ENCODE measurements at places on chromosomes 16 and 17. TPM values are rescaled to one million over a fixed set of nuclear protein-coding genes. Genes with fewer than 3 reads are reported as not detected.

MRM1 gene
- 2.3 TPM for total RNA-seq

DNA sequence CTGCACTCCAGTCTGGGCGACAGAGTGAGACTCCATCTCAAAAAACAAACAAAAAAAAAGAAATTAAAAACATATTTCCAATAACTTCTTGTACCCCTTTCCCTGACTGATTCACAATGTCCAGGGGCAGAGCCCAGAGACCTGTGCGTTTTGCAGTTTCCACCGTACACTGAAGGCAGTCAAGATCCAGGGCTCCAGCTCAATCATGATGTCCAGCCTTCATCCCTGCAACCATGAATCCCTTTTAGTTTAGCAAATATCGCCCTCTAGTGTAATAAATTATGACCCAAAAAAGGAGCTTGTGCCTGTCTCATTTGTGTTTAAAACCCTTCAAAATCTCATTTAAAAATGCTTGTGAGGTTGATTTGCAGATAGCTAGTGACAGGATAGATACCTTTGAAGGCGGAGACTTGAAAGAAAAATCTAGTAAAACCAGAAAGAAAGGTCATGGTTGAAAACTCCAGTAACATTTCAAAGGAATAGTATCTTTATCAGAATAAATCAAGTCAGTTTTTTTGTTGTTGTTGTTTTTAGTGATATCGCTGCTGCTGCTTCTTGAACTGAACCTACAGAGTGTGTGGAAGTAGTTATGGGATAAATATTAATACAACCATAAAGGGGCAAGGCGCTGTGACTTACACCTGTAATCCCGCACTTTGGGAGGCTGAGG lies 3.7 kb upstream of the ERN1 start:
- DNase-seq, result no peak

DNA sequence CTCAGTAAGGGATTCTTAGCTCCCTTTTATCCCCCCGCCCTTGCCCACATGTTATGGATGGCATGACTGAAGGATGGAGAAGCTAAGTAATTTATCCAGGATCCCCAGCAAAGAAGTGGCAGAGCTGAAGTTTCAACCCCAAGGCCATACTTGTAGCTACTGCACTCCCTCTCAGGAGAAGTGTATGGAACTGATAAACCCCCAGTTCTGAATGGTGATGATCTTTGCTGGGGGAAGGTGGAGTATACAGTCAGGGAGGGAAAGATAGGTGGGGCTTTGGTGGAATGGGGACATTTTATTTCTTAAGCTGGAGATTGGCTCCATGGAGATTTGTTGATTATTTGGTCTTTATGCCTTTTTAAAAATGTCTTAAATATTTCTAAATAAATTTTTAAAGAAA lies 58.3 kb downstream of the TNRC6C start:
- no peak for DNase-seq

GRCh38 chr16:55437625-55438024 lies 41.4 kb upstream of the MMP2 start:
- no peak for DNase-seq

- no peak for DNase-seq
Measured at GRCh38 chr17:81980707-81981343, 3.4 kb downstream of the ASPSCR1 start.

- no peak for DNase-seq
Measured at GRCh38 chr16:16154281-16154951, 68.9 kb downstream of the ABCC6 start.

DNA sequence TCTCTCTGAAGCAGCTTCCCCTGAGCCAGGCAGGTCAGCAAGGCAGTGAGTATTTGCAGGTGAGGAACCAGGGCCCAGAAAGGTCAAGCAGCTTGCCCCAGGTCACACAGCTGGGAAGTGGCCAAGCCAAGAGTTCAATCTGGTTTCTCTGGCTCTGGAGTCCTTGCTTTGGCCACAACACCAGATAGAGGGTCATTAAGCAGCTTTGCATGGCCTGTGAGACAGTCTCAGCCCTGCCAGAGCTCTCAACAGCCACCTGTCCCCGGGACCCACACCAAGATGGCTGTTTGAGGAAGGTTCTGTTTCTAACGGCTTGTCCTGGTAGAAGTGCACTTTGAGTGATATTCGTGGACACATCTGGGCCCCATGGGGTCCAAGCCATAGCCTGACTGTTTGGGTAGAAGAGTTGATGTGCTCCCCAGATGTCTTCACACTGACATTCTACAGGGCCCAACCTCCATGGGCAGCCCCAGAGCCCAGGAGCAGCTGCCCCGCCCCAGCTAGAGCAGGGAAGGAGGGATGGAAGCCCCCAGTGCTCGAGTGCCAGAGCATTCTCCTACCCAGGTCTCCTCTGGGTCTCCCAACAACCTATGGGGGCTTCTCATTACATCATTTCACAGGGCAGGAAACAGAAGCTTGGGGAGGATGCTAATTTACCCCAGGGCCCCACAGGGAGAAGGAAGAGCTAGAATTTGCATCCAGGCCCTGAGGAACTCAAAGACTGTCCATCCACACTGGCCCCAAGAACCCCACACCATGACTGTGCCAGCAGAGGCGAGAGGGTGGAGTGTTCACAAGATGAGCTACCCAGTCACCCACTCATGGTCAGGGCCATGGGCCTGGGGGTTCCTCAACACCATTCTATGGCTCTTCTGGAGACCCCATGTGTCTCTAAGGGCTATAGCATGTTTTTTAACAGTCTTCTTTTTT lies 107.3 kb upstream of the CDH5 start:
- DNase-seq, result no peak

Measured in glutamatergic neuron (in vitro differentiated cells).